OCI-LY7 (cell line): ENCODE measurements at places on chromosomes 7 and 10.

DNA sequence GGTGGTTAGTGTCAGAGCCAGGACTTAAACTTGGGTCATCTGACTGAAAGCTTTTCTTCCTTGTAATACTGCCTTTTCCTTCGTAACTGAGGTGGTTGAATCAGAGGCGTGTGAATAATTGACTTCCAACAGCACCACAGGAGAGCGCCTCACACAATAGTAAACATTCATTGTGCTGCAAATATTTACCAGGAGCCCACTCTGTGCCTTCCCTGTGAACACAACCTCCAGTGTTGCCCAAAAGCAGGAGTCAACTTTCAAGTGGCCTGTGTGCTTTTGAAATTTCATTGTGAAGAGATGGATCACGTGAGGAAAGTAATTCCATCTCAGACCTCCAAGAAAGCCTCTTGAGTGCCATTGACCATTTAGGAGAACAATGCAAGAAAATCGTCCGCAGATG lies 60.2 kb downstream of the ADRA2A start:
- no peak for DNase-seq

GRCh38 chr7:15864626-15864991 lies 178.1 kb upstream of the MEOX2 start:
- DNase-seq = no peak

DNA sequence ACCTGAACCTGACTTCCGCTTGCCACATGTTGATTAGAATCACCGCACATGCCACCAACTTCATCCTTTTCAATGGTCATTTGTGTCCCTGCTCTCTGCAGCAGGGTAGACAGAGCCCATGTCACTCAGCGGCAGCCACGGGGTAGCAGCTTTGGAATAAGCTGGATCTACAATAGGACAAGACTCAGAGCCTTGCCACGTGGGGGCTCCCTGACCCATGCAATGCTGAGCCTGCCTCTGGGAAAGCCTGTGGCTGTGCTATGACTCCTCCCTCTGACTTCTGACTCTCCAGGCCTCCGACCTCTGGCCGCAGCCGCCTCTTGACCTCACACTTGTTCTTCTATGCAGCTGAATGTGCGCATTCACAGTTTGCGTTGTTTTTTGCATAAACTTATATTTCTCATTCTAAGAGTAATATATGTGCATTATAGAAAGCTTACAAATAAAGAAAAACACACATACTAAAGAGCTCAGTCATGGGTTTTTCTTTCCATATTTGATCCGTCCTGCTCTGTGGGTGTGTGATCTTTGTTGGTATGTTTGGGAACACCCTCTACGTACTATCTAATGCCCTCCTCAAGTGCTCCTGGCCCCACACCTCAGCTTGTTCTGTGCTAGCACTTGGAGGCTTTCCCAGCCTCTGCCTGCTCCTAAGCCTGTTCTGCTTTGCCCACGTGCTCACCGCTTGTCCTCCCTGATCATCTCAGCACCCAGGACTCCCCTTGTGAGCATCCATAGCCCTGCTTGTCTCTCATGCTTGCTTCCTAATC lies 198.0 kb upstream of the MKI67 start:
- no peak for DNase-seq

DNA sequence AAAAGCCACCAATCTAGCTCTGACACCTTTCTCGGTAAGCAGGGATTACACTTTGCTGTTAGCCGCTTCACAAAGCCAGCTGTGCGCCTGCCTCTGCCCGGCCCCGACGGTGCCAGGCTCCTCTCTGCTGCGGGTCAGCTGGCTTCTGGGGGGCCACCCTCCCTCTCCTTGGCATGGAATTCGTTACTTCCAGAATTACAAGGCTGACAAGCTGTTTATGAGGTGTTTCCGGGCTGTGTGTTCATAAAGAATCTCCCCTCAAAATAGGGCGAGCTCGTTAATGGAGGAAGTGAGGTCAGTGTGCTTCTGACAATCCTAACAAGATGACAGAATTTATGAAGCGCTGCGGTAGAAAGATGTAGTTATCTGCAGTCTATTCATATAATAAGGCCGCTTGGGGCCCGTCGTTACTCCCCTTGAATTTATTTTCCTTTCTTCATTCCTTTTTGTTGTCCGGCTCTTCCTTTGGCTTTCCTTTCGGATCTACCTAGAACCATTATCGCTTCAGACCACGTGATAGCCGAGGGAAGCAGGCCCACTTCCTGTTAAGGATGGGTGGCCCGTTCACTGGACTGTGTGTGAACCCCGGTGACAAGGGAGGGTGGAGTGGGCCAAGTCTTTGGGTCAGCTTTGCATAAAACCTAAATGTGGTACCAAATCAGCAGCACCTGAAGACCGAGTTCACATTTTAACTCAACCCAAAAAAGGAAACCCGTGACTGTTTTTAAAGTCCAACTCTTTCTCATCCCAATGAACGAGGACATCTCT lies 273.0 kb upstream of the YAE1 start:
- no peak for DNase-seq

DNA sequence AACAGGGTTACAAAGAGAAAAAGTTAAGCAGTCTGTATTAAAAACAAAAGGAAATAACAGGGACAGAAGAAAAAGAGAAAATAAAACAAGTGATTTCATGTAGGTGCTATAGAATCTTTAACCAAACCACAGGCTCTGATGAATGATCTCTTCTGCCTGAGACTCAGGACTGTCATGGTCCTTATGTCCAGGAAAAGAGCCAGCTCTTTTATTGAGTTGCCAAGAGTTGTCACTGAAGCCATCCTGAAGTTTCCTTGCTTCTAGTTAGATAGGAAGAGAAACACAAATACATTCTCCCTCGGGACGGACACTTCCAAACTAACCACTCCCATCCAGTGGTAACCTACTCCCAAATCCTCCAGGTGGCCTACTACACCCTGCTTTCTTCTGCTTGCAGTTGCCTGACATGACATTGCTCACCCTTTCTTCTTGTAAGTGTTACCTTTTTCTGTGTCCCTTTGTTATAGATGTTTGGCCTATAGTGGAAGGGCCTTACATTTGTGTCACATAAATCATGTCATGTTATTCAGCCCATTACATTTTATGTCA lies 346.7 kb downstream of the NRG3 start:
- DNase-seq = no peak

GRCh38 chr7:46982928-46983327 lies 599.0 kb downstream of the TNS3 start:
- no peak for DNase-seq

- DNase-seq = no peak
These were observed 1.8 kb downstream of the TNRC18 start for GRCh38 chr7:5421714-5422395.

DNA sequence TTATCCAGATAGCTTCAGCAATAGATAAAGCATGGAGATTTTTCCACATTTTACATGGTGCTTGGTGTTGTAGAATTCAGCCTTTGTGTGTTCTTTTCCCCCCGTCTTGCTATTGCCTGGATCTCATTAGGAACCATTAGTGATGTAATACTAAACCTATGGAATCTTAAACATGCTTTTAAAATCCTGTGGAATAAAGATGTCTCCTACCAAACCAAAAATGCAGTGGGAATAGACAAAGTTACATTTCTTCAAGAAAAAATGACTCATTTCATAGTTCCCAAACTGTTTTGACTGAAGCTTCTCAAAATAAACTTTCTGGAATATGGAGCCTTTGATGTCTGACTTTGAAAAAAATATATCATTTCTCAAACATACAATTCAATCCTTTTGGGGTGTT lies 44.0 kb downstream of the CALD1 start:
- DNase-seq = no peak

- no peak for DNase-seq
These were observed 17.6 kb upstream of the LAMB1 start for GRCh38 chr7:108020585-108020984.

DNA sequence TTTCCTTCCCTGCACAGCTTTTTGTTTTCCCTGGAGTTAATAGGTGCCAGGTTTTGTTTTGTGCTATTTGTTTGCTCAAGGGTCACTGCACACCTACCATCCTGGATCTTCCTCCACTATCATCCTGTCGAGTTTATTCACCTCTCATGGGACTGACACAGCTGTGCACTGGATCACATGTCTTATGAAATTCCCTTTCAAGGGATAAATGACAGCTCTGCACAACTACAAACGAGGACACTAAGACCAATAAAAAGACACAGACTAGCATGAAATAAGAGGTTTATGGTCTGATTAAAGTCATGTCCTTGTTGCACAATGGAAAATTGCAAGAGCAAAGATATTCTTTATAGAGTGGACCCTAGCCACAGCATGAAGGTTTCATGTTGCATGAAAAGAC lies 76.7 kb upstream of the SFMBT2 start:
- no peak for DNase-seq

DNA sequence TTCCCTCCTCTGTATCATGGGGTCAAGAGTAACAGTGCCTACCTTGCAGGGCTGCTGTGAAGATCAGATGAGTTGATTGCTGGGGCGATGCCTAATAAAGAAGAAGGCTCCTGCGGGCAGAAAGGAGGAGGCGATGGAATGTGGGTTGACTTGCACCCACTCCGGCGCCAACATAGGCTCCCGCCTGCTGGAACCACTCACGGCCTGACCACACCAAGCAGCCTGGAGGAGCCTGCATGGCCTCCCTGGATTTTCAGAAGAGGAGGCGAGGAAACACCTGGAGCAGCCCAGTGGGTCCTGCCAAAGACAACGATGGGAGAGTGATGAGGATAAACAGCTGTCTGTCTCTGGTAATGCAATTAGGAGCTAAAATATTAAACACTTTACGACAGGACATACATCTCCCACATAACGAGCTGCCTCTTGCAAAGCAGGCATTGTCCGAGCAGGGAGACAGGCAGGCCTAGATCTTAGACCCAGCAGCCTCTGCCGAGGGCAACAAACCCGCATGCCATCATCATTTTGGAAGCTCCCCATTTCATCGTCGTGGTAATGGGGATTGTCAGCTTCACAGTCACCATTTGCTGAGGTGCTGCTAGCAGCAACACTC lies 302.9 kb upstream of the ZMIZ1 start:
- DNase-seq = no peak

DNA sequence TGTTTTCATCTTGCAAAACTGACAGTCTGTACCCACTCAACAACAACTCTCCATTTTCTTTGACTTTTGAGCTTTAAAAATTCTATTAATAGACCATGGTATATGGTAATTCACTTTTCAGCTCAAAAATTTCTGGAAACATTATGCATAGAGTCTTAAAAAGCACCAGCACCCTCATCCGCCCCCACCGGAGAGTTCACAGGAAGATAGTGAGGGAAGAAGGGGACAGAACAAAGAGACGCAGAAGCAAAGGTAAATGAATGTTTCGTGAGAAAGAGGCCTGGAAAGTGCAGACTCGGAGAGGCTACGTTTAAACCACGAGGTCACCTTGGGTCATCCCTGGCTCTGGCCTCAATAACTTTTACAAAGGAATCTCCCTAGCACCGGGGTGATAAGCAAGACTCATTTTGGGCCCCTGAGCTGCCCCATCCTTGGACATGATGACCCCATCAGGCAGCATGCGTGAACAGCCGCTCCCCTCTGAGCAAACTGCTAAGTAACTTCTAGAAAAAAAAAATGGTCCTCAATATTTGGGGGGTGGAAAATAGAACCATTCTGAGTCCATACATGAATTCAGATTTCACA lies 96.3 kb downstream of the CPXM2 start:
- no peak for DNase-seq

- no peak for DNase-seq
These were observed 945.9 kb downstream of the GRID1 start for GRCh38 chr10:85420501-85421191.

DNA sequence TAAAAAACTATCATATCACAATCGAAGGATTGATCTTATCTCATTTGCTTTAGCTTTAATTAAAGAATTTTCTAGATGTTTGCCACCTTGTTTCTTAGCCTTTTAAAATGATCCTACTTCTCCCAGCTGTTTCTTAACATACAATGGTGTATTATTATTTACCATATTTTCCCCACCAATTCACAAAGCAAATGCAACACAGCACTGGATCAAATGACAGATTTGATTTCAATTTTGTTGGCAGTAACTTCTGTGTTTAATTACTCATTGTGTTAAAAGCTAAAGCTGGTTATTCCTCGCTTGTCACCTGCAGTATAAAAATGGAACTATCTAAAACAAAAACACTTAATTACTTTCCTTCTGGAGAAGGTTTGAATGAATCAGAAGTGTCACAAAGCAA lies 19.6 kb downstream of the SVIL start:
- DNase-seq = no peak

DNA sequence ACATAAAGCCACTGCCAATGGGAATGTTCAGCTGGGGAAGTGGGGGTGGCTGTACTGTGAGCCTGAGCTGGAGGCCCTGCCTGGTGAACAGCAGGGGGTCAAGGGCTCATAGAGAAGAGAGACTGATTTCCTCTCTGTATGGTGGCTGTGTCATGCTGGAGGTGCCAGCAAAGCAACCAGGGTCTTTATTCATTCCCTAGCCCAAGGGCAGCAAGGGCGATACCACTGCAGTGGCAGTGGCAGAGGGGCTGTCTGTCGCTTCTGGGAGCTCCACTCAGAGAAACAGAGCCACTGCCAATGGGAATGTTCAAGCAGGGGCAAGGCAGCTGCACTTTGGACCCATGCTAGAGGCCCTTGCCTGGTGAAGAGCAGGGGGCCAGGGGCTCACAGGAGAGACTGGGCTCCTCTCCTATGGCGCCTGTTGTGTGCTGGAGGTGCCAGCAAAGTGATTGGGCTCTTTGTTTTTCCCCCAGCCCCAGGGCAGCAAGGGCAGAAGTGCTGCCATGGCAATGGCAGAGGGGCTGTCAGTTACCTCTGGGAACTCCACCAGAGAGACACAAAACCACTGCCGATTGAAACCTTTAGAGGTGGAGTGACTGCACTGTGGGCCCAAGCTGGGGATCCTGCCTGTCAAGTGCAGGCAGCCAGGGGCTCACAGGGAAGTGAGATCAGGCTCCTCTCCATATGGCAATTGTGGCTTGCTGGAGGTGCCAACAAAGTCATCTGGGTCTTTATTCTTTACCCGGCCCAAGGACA lies 545.1 kb downstream of the SH2D4B start:
- DNase-seq = no peak

- no peak for DNase-seq
These were observed 58.0 kb upstream of the PAX2 start for GRCh38 chr10:100687143-100688003.

GRCh38 chr10:126599949-126600682 lies 70.4 kb downstream of the C10orf90 start:
- no peak for DNase-seq

DNA sequence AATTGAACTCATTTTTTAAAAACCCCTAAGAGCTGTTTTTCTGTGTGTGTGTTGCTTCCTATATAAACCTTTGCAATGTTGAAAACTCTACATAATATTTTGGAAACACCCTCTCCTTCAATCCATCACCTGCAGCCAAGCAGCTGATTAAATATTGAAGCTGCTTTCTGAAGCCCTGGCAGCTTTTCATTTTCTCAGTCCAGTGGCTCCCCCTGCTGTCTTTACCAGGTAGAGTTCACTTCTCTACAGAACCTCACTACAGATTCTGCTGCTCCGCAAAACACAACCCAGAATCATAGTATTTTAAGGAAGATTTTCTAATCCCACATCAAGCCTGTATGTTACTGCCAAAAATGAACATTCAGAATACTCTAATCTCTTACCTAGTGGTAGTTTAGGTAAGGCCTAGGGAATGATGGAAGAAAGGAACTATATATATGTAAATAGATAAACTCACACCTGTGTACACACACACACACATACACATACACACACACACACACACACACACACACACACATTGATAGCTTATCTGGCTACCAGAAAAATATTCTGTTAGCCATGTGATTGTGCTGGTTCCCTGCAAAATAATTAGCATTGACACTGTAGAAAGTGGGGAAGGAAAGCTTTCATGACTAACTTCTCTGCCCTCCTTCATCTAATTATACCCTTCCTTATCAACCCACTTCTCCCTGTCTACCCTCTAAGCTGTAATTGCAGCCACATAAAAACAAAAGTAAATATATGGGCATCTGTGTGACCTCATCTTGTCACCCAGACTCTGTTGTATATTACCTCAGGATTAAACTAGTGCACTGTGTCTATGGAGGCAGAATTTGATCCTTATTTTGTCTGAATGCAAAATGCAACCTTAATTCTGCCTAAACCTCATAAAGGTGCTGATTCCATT lies 229.5 kb upstream of the FZD1 start:
- DNase-seq = peak; percentile 61
